ENCODE measurements at places on chromosomes 4 and X.

GRCh38 chrX:13092455-13092941, 48.1 kb upstream of the FAM9C start:
- peak; percentile 66 for DNase-seq

DNA sequence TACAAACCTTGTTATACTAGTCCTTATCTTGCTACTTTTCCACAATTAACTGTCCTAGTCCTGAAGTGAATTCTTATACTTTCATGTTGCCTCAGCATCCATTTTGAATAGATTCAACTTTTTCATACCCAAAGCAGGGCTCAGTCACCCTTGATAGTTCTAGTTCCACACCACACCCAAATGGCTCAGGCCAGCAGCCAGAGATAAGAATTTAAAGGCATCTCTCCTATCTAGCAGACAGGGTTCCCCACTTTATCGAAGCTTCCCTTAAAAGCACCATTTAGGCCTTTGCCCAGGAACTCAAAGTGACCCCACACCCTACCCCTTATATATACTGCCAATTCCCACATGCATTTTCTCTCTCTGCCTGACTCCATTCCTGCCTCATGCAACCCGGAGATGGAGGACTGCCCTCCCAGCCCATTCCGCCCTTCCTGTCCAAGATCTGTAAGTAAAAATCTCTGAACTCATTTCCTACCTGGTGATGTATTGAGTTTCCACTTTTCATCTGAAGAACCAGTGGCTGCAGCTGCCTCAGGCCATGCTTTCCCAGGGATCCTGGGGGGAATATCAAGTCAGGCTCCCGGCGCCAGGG, 63.7 kb upstream of the TXK start:
- no peak for DNase-seq

GRCh38 chrX:151771726-151772125, 37.2 kb downstream of the CNGA2 start:
- no peak for DNase-seq

GRCh38 chr4:15239866-15240265, 188.0 kb upstream of the C1QTNF7 start:
- no peak for DNase-seq

- no peak for DNase-seq
These were observed 185.7 kb downstream of the AFAP1 start for GRCh38 chr4:7753931-7754465.

DNA sequence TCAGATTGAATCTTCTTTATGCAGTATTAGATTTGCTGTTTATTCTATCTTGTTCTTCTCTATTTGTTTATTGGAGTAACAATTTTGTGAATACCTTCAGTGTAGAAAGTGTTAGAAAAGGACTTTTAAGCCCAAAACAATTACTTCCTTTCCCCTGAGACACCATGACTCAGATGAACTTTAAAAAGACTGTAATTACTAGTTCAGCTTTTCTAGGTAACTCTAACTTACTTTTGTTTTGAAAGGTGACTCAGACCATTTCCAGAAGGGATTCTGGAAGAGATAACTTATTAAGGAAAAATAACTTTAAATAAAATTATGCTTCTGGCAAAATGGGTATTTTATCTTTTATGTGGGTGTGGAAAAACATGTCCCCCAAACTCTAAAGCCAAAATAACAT, 561.5 kb upstream of the PCDH10 start:
- no peak for DNase-seq

- no peak for DNase-seq
These were observed 367.5 kb downstream of the PRDM5 start for GRCh38 chr4:120555058-120555457.

DNA sequence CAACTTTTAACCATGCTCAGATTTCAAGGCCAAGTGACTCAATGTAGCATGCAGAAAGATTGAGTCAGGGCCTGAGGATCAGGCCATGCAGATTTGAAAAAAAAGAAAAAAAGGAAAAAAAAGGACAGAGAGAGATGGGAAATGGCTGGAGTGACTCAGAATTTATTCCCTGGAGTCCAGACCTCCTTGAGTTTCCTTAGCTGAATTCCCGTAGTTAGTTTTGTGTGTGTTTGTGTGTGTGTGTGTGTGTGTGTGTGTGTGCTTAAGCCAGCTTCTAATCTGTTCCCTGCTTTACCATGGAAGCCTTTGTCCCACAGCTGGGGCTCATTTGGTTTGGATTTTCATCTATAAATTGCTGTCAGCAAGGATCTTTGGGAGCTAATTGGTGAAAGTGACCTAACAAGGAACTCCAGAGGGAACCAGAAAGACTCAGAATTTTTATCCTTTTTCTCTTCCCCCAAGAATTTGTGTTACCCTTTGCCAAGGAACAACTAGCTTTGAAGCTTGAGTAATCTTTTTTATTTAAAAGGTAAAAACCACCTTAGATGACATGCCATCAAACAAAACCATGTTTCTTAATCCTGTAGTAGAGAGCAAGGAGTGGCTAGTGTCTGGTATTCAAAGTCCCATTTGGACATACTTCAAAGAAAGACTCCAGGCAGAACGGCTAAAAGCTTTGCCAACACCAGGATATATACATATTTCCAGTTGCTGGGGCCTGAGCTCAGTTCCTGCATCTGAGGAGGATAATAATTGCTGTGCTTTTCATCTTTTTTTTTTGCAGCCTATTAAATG, 109.0 kb upstream of the DDIT4L start:
- no peak for DNase-seq

GRCh38 chr4:173839865-173840264, 309.8 kb upstream of the HAND2 start:
- DNase-seq: no peak

GRCh38 chrX:91435395-91435794, 756 bp downstream of the PABPC5 start:
- DNase-seq: no peak

DNA sequence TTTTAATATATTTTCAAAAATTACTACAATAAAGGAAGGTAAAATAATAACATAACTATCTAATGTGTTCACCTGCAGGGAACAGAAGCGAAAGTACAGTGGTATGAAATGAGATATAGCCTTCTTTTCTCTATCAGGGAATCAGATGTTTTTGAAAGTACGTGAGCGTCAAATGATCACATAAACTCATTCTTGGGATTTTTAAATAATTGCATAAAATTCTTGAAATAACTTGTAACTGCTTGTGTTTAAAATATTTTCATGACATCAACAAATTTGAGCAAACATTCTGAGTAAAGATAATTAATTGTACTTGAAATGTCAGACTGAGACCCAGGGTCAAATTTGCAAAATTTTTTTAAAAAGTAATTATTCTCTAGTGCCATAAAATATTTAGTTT, 193.5 kb upstream of the NEIL3 start:
- DNase-seq: no peak

DNA sequence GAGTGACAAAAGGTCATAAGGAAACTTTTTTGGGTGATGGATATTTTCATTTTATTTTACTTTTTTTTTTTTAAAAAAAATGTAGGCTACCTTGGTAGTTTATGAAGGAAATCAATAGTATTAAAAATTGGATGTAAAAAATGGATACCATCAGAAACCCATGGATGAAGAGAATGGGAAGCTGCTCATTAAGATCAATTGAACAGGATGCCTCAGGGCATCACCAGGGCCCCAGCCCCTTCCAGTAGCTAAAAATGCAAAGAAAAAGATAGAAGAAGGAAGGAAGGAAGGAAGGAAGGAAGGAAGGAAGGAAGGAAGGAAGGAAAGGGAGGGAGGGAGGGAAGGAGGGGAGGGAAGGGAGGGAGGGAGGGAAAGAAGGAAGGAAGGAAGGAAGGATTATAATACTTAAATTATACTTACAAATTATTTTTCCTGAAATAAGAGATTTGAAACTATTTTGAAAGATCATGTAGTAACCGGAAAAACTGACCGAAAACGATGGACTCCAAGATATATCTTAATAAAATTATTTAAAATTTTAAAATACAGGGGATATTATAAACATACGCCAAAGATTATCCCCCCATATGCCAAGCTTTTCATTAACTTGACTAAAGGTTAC, 24.1 kb downstream of the OSTC start:
- DNase-seq: no peak

GRCh38 chr4:48334900-48335384, 6.4 kb upstream of the SLAIN2 start:
- no peak for DNase-seq

DNA sequence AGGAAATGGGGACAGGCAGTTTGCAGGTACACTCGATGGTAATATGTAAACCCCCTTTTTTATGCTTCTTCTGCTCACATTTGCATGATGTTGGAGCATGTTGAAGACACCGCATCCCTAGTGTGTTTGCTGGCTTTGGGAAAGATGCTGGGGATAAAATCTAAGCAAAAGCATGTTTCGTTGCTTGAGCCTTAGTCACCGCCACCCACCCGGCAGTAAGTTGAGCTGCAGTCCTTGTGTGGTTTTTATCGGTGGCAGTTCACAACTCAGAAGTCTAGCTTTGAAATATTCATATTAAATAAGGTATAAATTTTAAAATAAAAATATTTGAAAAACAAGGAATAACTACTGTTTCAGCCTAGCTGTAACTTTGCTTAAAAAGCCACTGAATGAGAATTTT, 21.7 kb upstream of the MND1 start:
- no peak for DNase-seq

DNA sequence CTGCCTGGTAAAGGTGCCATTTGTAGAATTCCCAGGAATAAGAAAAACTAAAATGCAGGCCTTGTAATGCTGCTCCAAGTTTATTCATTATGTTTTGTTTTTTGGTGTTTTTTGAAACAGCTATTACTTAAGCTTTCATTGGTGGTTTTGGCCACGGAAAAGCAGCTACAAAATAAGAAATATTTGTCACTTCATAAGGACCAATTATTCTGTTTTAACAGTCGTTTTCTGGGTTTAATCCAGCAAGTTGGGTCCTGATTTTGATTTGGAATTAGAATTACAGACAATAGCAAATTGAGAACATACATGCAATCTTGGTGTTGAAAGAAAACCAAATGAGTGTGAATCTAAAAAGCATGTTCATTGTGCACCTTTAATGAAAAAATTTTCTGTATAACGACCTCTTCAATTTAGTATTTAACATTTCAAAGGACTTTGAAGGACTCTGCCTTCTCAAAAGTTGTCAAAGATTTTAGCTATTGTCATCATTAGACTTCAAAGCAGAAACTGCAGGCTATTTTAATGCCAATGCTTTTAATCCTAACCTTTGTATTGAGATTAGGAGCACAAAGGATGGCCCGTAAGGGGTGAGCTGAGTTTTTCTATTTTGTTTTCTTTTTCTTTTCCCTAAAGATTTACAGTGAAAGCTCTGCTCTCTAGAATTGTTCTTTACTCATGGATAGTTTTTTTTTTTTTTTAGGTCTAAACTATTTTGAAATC, 26.7 kb upstream of the STOX2 start:
- no peak for DNase-seq

DNA sequence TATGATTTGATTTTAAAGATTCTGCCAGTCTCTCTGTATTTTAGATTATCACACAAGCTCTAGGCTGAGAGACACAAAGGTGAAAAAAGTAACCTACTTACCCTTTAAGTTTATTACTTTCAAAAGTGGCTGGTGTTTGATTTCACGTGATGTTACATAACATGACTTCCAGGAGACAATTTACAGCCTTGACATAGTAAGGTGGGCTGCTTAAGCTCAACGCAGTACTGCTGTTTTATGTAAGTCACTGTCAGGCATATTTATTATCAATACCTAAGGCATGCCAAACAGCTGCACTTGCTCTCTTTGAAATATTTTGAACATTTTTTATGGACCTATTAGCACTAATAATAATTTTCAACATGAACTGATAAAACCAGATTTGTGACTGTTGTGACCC, 451.5 kb upstream of the FAM241A start:
- no peak for DNase-seq

DNA sequence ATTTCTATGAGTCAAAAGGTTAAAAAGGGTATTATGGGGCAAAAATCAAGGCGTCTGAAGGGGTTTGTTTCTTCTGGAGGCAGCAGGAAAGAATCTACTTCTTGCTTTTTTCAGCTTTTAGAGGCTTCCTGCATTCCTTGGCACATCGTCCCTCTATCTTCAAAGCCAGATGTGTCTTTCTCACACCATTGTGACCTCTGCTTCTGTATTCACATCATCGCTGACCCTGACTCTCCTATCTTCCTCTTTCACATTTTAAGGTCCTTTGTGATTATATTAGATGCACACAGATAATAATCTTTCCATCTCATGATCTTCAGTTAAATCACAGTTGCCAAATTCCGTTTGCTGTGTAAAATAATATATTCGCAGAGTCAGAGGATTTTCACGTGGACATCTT, 112.7 kb downstream of the PPP4R3C start:
- no peak for DNase-seq

GRCh38 chrX:63755892-63756291, 29.1 kb downstream of the ARHGEF9 start:
- DNase-seq: no peak

DNA sequence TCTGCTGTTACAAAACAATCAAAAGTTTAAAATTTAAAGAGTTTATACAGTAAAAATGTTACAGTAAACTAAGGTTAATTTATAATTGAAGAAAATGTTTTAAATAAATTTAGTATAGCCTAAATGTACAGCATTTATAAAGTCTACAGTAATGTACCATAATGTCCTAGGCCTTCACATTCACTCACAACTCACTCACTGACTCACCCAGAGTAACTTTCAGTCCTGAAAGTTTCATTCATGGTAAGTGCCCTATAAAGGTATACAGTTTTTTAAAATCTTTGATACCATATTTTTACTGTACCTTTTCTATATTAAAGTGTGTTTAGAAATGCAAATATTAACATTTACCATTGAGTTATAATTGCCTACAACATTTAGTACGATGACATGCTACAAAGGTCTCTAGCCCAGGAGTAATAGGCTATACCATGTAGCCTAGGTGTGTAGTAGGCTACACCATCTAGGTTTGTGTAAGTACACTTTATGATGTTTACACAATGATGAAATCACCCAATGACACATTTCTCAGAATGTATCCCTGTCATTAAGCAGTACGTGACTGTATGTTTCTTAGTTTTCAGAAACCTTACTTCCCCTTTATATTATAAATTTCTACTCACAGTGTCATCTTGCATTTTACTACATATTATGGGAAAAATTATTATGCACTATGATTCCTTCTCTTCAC, 320.8 kb downstream of the ADAM29 start:
- no peak for DNase-seq

DNA sequence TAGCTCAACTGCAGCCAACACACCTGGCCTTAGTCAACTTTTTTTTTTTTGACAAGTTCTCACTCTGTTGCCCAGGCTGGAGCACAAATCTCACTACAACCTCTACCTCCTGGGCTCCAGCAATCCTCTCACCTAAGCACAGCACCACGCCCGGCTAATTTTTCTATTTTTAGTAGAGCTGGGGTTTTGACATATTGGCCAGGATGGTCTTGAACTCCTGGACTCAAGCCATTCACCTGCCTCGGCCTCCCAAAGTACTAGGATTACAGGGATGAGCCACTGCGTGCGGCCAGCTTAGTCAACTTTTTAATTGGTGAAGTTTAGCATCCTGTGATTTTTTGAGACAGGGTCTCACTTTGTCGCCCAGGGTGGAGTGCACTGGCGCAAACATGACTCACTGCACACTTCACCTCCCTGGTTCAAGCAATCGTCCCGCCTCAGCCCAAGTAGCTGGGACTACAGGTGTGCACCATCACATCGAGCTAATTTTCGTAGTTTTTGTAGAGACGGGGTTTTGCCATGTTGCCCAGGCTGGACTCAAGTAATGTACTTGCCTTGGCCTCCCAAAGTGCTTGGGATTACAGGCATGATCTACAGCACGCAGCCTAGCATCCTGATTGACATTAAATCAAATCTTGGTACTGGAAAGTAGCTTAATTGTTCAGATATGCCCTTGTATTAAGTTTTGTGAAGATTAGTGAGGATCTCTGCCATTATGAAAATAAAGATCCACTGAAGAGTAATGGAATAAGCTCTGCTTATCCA, 8.3 kb downstream of the HNRNPDL start:
- no peak for DNase-seq
